ENCODE measurements at places on chromosomes 12 and 14.

DNA sequence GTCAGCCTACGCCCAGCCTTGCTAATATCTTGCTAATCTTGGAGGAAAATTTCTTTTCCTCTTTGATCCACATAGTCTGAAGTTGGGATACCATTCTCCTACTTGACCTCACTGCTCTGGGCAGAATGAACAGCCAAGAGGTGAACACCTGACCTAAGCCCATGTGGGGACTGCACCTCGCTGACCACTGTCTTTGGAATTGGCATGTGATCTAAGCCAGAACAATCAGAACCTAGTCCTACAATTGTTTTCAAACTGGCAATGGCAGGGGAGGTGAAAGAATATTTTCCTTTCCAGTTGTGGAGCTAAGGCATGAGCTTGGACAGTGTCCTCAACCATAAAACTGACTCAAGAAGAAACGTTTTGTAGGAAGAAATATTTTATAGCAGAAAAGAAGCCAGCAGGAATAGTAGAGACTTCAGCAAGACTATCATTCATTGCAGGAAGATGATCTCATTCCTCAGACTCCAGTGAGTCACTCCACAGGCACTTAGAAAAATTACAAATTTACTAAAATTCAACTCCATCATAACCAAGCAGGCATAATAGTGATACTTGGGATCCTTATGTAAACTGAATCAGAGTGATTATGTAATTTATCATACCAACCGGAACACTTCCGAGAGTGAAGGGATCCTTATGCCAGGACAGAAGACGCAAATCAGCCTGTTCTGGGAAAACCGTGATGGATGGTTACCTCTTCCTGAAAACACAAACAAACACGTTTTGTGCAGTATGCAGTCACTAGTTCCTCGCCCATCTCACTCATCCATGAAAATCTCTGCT lies 14.7 kb downstream of the PTPRO start:
- DNase-seq, result no peak

- no peak for DNase-seq
These were observed 36.6 kb downstream of the MNAT1 start for GRCh38 chr14:60771117-60771516.

GRCh38 chr12:82968631-82969367 lies 282.1 kb downstream of the TMTC2 start:
- DNase-seq, result no peak

DNA sequence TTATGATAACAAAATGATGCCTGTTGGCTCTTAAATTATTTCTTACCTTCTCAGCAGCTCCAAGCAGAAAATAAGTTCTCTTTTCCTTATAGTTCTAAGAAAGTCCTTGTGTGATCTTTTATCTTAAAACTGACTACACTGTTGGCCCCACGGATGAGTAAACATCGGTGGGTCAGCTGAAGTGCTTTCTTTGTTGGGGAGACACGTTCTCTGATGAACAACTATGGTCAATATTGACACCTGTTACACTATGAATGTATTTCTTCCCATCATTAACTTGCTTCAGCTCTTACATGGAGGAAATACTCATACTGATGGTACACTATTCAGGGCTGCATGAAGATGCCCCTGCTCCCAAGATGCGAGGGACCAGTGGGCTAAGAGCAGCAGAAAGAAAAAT lies 110.8 kb upstream of the EEA1 start:
- DNase-seq, result no peak

GRCh38 chr12:132076711-132077110 lies 67.4 kb downstream of the DDX51 start:
- no peak for DNase-seq

DNA sequence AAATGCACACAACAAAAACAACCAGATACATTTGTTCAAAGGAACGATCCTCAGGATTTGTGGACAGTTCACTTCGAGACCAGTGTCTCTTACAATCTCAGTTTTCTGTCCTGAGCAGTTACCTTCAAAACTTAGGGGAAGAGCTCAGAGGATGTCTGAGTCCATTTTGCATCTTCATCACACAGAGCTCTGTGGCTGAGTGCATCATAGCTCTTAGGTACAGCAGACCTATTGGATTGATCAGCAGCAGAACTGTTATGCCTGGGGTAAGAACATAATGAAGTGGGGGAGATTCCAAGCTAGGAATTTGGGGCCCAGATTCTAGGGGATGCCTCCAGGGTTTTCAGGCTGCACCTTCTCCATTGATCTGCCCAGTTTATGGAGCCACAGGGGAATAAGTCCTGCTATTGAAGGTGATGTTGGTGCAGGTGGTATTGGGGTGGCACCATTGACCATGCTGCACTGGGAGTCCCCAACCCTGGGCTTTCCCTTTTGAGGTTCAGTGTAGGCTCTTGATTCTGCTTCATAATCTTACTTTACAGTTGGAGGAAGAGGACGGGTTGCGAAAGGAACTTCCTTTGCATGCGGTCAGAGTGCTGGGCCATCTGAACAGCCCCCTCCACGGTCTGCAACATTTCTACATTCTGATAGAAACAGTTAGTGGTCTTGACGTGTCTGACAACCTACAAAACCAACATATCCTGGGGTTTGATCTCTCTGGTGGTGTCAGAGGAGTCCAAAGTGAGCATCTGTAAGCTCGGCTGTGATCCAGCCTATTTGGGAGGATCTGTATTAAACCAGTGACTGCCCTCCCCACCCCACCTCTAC lies 112.8 kb downstream of the CHST11 start:
- DNase-seq, result no peak

DNA sequence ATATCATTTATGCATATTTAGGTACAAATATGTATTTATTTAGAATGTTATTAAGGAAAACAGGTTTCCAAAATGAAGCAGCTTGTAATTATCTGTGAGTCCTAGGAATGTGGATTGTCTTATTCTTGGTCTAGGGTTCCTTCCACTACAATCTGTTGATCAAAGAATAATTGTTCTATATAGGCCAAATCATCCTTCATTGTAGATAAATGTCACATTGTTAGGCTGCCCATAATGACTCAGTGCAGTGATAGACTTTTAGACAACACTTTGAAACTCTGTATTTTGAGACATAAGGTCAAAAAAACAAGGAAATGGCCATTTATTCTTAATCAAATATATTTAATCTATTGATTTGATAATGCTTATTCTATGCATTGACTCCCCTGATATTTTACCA lies 283.0 kb downstream of the ACSS3 start:
- no peak for DNase-seq

- no peak for DNase-seq
These were observed 29.5 kb upstream of the CNOT2 start for GRCh38 chr12:70213707-70214106.

- no peak for DNase-seq
These were observed 210.4 kb upstream of the NUDT4 start for GRCh38 chr12:93167331-93167730.

- no peak for DNase-seq
These were observed 112.6 kb downstream of the PRIMA1 start for GRCh38 chr14:93675651-93676050.

DNA sequence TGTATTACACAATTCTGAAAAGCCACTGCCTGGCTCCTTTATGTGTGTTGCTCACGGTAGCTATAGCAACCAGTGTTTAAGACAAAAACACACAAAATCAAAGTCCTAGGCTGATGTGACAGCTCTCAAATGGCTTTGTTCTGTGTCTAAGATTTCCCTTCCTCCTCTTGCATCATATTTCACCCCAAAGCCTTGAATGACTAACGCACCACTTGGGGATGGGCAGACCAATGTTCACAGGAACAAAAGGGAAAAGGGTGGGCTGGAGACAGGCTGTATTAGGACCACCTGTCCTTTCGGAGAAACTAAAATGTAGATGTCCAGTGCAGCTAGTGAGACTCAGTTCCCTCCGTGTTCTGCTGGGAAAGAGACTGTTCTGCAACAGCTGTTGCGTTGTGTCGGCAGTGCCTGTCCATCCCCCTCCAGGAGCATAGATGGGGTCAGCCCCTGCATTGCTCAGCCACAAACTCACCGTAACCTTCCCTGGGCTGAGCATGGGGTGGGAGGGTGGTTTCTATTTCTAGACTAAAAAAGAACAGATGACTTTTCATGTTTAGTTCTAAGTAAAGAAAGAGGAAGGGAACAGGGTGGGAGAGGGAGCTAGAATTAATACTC lies 26.8 kb upstream of the DAAM1 start:
- no peak for DNase-seq

GRCh38 chr14:101005447-101005846 lies 101.9 kb upstream of the RTL1 start:
- no peak for DNase-seq

DNA sequence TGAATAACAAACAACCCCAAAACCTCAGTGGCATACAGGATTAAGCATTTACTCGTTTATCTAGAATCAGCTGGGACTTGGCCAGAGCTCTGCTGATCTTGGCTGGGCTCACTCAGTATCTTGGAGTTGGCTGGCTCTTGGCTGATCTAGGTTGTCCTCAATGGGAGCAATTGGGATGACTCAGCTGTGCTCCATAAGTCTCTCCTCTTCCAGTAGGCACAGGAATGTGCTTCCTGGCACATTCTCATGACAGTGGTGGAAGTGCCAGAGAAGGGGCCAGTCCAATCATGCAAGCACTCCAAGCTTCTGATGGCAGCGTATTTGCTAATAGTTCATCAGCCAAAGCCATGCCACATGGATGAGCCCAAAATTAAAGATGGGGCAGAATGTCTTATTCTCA lies 41.7 kb upstream of the ANO4 start:
- no peak for DNase-seq

GRCh38 chr12:100646896-100647295 lies 73.4 kb downstream of the GAS2L3 start:
- no peak for DNase-seq

GRCh38 chr14:103284574-103285467 lies 49.2 kb upstream of the EIF5 start:
- DNase-seq, result no peak

GRCh38 chr12:58541300-58541690 lies 379.0 kb downstream of the LRIG3 start:
- no peak for DNase-seq

GRCh38 chr14:98501836-98502235 lies 770.2 kb downstream of the BCL11B start:
- no peak for DNase-seq

DNA sequence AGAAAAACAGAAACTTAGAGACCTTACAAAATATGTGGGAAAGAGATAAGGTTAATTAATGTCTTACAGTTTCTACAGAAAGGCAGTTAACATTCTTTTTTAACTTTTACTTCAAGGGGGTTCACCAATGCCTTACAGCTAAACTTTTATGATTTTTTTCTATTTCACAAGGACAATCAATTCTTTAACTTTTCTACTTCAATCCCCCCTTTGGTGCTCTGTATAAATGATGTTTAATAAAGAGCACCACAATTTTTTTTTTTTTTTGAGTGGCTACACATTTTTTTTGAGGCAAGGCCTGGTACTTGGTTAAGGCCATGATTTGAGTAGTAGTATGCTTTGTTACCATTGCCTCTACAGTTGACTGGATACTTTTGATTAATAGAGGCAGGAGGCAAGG lies 279.6 kb downstream of the PRKD1 start:
- DNase-seq, result no peak

- no peak for DNase-seq
These were observed 2.1 kb downstream of the KCNC2 start for GRCh38 chr12:75207338-75208083.

- no peak for DNase-seq
These were observed 797 bp downstream of the SLC11A2 start for GRCh38 chr12:51025338-51025835.

DNA sequence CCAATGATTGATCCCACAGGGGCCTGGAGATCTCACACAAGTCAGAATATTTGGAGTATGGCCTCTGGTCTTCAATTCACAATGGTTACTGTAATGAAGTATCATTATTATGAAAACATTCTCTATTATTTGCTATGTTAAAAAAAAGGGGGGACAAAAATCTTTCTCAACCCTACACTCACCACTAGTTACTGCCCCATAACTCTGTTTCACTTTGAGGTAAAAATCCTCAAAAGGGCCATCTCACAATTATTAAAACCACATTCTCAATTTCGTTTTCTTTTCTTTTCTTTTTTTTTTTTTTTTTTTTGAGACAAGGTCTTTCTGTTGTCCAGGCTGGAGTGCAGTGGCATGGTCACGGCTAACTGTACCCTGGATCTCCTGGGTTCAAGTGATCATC lies 59.6 kb upstream of the KCNC2 start:
- no peak for DNase-seq

DNA sequence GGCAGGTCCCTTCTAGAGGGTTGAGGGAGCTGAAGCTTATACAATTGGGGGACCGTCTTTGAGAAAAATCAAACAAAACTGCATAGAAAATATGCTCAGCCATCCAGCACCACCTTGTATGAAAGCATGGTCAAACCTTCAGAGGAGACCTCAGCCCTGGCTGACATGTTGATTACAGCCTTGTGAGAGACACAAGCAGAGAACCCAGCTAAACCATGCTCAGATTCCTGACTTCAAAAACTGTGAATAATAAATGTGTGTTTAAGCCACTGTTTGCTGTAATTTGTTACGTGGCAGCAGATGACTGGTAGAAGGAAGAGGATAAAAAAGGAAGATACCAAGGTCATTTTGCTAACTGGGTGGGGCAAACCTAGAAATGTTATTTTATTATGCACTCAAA lies 115.7 kb downstream of the NUAK1 start:
- DNase-seq, result no peak

GRCh38 chr12:6378709-6379472 lies 3.5 kb upstream of the SCNN1A start:
- no peak for DNase-seq

DNA sequence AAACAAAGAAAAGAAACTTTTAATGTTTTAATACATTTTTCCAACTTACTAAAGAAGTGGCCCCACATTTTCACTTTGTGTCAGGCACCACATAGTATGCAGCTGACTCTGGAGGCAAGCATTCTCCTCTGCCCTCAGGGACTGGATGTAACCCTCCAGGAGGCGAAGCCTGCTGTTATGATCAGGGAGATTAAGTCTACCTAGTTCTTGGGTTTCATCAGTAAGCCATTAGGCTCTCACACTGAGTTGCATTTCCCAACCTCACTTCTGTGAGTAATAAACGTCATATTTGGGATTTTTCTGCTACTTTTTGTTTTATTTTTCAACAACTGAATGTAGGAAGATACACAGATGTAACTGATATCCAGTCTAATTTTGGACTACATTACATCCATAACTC lies 101.2 kb upstream of the LRFN5 start:
- DNase-seq, result no peak

DNA sequence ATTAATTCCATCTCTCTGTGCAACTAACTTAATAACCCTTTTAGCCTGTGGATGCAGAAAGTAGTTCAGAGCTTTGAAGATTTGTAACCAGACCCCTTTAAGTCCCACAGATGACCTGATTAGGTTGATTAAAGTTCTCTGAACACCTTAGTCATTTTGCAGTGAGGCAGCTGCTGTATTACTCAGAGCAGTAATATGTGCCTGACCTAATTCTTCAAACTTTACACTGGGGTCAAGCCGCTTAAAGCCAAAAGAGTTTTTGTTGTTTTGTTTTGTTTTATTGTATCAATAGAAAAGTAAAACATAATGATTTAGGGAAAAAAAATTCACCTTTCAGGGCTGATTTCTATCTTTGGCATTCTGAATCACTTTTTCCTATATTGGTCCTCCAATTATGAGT lies 78.6 kb upstream of the PLEKHG7 start:
- DNase-seq, result no peak
